ENCODE measurements at places on chromosomes 3 and 15.

DNA sequence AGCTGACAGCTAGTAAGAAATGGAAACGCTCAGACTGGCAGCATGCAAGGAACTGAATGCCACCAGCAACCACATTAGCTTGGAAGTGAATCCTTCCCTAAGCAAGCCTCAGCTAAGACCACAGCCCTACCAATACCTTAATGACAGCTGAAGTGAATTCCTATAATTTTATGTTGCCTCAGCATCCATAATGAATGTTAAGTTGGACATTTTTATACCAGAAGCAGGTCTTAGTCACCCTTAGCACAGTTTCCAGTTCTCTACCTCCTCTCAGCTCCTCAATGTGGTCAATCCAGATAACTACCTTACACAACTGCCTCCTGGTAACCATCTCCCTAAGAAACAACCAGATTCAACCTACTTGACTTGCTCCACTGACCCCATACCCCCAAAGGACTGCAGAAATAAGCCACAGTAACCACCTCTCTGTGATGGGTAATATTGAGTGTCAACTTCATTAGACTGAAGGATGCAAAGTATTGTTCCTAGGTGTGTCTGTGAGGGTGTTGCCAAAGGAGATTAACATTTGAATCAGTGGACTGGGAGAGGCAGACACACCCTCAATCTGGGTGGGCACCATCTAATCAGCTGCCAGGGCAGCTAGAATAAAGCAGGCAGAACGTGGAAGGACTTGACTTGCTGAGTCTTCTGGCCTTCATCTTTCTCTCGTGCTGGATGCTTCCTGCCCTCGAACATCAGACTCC lies 33.5 kb downstream of the NEDD4 start:
- no peak for DNase-seq

- no peak for DNase-seq
These were observed 34.6 kb upstream of the MAGEF1 start for GRCh38 chr3:184746131-184747120.

- no peak for DNase-seq
These were observed 45.2 kb downstream of the GASK1A start for GRCh38 chr3:43024181-43024885.

GRCh38 chr3:65603631-65604030 lies 435.1 kb downstream of the MAGI1 start:
- DNase-seq: no peak

DNA sequence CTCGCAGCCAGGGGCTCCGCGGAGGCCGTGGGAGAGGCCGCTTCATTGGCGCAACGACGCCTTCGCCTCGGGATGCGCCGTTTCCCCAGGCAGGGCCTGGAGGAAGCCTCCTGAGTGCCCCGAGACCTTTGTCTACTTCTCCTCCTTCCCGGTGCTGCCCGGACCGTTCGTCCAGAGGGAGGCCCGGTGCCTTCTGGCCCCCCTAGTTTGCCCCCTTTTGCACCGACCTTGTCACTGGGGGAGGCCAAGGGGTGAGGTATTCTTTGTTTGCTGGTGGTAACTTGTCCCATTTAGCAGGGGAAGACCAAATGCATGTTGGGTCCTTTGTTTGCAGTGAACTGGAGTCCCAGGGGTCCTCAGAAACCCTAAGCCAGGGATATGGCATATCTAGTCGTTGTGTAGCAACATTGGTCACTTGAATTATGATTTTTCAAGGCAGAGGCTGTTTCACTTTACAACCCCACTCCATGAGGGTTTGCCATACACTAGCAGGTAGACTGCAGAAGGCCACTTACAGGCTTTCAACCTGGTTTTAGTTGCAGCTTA lies 615 bp downstream of the DHX30 start:
- no peak for DNase-seq

- no peak for DNase-seq
These were observed 15.8 kb downstream of the NPTN start for GRCh38 chr15:73617301-73617831.
